Peyer's patch (tissue), 4 donors: ENCODE measurements at places on chromosomes 11 and 22.
A peak's percentile ranks its signal among the peaks of the same experiment; 100 is the strongest.

DNA sequence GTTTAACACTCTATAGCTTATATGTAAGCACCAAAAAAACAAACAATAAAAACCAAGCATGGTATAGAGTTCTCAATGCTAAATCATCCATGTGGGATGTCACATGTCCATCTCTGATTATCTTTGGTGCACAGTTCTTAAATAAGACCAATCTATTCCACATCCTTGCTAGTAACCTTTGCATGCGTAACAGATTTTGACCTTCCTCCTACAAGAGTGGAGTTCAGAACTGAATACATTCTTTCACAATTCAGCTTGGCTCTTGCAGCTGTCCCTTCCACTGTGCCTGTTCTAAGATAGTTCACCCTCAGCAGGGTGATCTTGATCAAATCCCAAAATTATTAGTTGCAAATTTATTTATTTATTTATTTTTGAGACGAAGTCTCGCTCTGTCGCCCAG is 21.1 kb downstream of the PRR14L start:
- no peaks in the 10 kb centered on the region for H3K27me3 ChIP-seq
- no peak for DNase-seq
- peaks cover 12% of the 10 kb centered on the region for H3K4me1 ChIP-seq
- no peaks in the 10 kb centered on the region for H3K36me3 ChIP-seq
- no peak overlapping the region for H3K27ac ChIP-seq
- no peak overlapping the region for H3K4me3 ChIP-seq

GRCh38 chr11:121329781-121330395 is 37.3 kb downstream of the SC5D start:
- DNase-seq = no peak
- no peak overlapping the region for H3K27ac ChIP-seq
- H3K36me3 ChIP-seq = no peaks in the 10 kb centered on the region

GRCh38 chr11:114271316-114271715 is 24.9 kb upstream of the NNMT start:
- no peak for DNase-seq
- H3K4me3 ChIP-seq = no peak overlapping the region
- no peaks in the 10 kb centered on the region for H3K4me1 ChIP-seq
- H3K27me3 ChIP-seq = no peaks in the 10 kb centered on the region
- H3K36me3 ChIP-seq = no peaks in the 10 kb centered on the region
- H3K27ac ChIP-seq = no peak overlapping the region

DNA sequence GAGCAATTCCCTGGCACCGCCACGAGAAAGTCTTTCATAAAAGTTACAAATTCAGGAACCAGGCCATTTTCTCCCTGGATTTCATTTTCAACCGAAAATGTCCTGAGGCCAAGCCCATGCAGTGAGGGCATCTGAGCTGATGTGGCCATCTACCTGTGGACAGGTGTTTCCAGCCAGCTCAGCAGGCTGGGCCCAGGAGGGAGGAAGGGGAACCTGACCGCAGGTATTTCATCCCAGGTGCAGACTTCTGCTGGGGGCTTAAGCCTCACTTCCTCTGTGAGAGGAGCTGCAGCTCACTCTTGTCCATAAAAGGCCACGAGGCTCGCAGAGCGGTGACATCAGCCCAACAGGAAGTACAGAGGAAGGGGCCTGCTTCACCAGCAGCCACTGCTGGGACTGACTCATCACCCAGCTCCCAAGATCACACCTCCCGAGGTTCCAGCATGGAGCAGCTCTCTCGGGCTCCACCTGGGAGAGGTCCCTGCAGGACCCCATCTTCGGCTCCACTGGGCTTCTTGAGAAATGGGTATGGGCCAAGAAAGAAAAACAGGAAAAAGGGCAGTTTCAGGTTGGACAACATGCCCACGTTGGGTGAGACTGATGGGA is 56.4 kb downstream of the MYH9 start:
- peak overlapping the region; percentile 30 for H3K4me3 ChIP-seq
- no peaks in the 10 kb centered on the region for H3K36me3 ChIP-seq
- H3K27ac ChIP-seq = peak overlapping the region; percentile 86
- H3K4me1 ChIP-seq = peaks cover 61% of the 10 kb centered on the region
- peak; percentile 95 for DNase-seq

DNA sequence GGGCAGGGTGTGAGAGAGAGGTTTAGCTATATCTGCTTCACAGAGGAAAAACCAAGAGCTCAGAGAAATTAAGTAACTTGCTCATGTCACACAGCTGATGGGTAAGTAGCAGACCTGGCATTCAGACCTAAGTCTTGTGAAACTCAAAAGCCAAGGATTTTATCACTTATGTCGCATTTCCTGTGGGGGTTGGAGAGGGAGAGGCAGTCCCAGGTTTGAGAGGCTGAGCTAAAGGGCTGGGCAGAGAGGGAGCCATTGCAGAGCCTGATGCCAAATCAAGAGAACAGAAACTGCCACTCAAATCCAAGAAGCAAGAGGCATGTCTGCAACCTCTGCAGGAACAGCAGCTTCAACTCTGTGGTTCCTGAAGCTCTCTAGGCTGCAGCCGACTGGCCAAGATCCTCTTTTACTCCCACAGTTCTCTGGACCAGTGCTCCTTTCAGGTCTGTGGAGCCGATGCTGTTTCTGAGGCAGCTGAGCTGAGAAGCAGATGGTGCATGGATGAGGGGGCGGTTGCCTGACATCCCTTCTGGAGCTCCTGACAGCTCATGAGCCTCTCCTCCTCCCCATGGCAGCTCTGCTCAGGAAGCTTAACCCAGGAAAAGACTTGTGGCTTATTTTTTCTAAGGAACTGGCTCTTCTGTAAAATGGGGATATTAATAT is 47.6 kb upstream of the NAV2 start:
- no peak overlapping the region for H3K27ac ChIP-seq
- H3K27me3 ChIP-seq = no peaks in the 10 kb centered on the region
- no peak overlapping the region for H3K4me3 ChIP-seq

- H3K4me3 ChIP-seq = no peak overlapping the region
- no peaks in the 10 kb centered on the region for H3K36me3 ChIP-seq
- no peak overlapping the region for H3K27ac ChIP-seq
- H3K4me1 ChIP-seq = no peaks in the 10 kb centered on the region
- no peaks in the 10 kb centered on the region for H3K27me3 ChIP-seq
Observed at GRCh38 chr11:3227568-3228444, 4.4 kb downstream of the MRGPRE start.

DNA sequence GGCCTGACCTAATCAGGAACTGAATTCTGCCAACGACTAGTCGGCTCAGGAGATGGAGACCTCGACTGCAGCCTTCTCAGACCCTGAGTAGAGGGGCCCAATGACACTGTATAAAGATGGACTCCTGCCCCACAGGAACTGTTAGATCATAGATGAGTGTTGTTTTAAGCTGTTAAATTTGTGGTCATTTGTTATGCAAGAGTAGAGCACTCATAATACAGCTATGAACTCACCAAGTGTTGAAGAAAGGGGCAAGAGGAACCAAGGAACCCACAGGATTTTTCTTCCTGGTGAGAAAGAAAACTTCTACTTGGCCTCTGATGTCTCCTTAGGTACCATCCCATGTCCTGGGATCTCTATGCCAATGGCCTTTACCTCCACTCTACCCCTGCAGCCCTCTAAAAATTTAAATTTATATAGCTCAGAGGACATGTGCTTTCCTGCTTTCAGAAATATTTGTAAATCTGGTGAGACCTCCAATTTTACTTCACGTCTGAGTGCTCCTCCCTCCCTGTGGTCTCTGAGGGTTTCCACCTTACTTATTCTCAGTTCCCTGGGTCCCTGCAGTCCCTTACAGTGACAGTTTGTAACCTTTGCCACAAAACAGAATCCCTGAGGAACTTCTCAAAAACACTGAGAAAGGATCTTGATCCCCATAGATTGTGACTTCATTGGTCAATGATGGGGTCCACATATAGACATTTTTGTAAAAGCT is 256.3 kb upstream of the ARHGAP20 start:
- no peaks in the 10 kb centered on the region for H3K27me3 ChIP-seq
- no peak for DNase-seq
- H3K4me3 ChIP-seq = no peak overlapping the region
- H3K27ac ChIP-seq = no peak overlapping the region
- H3K36me3 ChIP-seq = no peaks in the 10 kb centered on the region

GRCh38 chr11:629237-629583 is 2.2 kb upstream of the SCT start:
- peaks cover 5% of the 10 kb centered on the region for H3K4me1 ChIP-seq
- no peak for DNase-seq
- H3K27me3 ChIP-seq = no peaks in the 10 kb centered on the region
- no peaks in the 10 kb centered on the region for H3K36me3 ChIP-seq
- H3K4me3 ChIP-seq = no peak overlapping the region
